ENCODE measurements at places on chromosomes 5 and 9.

- DNase-seq = no peak
Measured at GRCh38 chr5:89951876-89952275, 457.7 kb downstream of the CETN3 start.

DNA sequence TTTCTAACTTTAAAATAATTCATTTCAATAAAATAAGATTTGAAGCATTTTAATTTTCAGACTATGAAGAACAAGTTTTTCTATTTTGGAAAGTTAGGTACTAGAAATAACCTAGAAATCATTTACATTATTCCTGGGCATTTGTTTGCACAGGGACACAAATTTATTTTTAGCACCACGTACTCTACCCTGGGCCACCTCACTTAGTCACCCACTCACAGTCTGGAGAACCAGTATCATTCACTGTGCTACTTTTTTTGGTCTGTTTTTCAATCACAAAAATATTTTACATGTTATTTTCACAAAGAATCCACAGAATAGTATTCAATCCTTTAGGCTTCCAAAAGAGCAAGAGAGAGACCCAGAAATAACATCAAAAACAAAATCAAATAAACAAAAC is 128.6 kb upstream of the ACOT12 start:
- no peak for DNase-seq

- DNase-seq = no peak
Measured at GRCh38 chr5:10653043-10653442, 89.2 kb downstream of the ANKRD33B start.

GRCh38 chr9:127463911-127464310 is 12.6 kb downstream of the LRSAM1 start:
- no peak for DNase-seq

GRCh38 chr5:88829054-88829453 is 53.9 kb downstream of the MEF2C start:
- peak; percentile 13 for DNase-seq

GRCh38 chr5:87686975-87687374 is 274.2 kb upstream of the CCNH start:
- no peak for DNase-seq

DNA sequence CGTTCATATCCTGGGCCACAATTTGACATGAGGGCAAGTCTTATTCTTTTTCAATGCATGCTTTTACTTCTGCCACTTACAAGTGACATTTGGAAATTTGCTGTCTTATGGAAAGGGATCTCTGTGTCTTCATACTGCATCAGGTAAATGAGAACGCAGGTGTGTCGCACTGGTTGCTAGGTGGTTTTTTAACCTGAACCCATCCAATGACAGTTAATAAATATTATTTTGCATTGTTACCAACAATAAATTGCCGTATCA is 1.1 kb downstream of the ADAMTS16 start:
- DNase-seq = no peak

- no peak for DNase-seq
Measured at GRCh38 chr5:165029099-165029870, 1523.9 kb downstream of the MAT2B start.

DNA sequence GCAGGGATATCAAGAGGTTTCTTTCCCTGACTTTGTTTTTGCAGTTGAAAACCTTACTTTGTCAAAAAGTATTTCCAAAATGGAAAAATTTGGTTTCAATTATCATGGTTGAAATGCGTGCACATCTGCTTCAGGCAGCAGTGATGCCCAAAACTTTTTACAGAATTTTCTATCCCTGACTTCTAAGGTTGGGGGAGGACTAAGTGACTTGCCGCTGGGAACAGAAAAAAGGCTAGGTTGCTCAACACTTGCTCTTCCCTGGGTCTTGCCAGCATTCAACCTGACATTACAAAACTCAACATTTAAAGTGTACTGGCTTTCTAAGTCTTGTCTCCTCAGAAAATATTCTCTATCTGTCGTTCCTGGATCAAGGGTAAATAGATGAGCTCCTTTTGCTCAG is 4.7 kb downstream of the KLHL3 start:
- no peak for DNase-seq

DNA sequence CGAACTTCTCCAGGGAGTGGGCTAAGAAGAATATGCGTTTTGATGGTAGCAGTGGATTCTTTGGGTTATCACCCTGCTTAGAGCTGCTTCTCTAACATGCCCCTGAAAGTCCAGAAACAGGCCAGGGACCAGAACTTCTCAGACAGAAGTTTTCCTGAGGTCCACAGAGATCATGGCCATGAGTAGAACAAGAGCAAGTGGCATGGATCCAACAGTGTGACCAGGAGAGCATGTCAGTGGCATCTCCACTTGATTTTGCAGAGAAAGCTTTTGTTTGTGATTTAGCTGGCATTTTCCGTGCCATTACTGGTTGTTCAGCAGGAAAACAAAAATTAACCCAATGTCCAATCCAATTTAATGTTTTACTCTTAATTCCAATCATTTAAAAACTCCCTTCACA is 298.5 kb upstream of the CD180 start:
- DNase-seq = no peak

DNA sequence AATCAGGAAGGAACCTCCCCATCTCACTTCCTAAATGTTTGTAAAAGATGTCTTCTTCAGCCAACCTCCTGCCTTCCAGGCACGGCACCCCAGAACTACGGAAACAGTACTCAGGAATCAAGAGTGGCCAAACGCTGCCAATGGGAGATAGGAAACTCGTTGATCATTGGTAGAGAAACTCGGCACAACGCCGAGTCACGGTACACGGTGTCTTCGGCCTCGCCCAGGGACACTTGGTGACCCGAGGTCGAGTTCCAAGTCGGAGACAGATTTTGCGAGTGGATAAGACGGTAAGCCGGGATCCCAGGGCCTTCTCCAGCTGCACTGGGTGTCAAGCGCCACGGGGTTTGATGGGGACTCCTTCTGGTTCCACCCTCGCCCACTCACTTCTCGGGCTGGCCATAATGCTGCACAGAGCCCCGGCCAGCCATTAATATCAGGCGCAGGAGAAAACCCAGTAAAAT is 343 bp downstream of the KIAA0825 start:
- DNase-seq = peak; percentile 36

GRCh38 chr9:107330420-107330819 is 47.3 kb downstream of the RAD23B start:
- DNase-seq = no peak

GRCh38 chr5:41277476-41278245 is 64.3 kb upstream of the C6 start:
- DNase-seq = no peak

DNA sequence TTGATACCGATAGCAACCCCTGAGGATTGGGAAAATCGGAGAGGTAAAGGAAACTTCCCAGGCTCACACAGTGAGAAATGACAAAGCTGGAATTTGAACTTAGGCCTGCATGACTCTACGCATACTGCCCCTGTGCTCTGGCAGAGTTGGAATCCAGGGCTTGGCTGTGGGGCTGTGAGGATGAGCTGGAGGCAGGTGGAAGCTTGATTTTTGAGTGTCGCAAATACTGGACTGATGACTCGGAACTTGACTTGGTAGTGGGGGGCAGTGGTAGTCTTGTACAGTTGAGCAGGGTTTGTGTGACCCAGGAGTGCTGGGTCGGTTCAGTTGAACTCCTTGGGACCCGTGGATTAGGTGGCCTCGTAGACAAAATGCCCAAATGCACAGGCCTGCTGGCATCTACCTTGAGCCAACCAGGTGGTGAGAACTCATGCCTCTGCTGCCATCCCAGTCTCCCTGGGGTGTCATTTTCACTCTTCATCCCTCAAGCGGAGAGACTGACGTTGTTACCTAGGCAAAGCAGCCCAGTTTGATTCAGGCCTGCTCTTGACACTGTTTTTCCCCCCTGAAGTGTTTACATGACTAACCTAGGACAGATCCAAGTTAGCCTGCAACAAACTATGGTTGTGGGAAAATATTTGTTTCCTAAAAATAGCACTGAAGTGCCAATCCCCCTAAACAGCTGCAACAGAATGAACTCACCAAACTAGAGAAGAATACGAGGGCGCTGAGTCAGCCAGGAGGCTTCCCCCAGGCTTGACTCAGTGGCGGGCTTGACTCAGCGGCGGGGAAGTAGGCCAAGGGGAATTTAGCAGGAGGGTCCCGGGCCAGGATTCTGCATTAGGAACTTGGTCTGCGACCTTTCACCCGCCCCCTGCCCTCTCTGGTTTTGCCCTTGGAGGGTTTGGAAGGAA is 45.7 kb upstream of the ORM1 start:
- no peak for DNase-seq

DNA sequence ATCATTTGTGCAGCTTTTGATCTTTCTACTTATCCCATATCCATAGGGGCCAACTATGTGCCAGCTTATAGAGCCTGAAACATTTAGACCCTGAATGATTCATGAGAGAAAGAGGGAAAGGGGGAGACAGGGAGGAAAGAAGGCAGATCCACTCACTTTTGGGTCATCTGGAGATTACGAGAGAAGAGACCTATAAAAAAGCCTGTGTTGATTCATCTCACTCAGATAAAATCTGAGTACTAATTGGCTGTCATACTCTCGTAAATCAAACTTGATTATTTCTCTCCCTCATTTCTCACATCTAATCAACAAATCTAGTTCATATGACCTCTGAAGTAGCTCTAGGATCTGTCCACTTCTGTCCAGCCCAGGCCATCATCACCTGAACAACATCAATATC is 137.1 kb downstream of the ARL15 start:
- DNase-seq = no peak

GRCh38 chr5:148912146-148912545 is 85.7 kb downstream of the ADRB2 start:
- no peak for DNase-seq

- DNase-seq = peak; percentile 27
Measured at GRCh38 chr5:138953387-138954256, 78.5 kb upstream of the LRRTM2 start.

DNA sequence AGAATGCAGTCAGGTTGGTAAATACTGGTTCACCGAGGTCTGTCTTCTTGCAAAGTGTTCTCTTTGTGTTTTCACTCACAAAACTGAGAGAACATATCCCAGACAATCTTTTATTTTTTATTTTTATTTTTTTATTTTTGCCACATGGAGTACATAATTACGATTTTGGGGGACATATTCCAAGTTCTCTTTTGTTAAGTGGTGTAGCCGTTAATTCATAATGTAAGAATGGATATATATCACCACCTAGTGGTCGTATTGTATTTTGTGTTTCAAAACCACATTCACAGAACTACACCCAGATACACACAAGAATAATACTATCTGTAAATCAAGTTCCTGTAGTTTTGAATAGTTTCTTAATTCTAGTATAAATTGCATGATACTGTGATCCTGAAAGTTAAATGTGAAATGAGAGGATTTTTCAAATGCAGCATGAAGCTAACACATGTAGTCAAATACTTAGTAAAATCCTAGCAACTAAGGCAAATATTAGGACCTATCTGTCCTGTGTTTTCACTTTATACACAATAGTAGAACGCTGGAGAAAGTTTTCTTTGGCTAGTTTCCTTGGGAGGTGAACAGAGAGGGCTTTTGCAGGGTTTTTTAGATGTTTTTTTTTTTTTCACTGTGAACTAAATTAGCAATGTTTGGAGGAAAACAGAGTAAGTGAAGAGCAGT is 92.7 kb downstream of the VCAN start:
- DNase-seq = peak; percentile 39

DNA sequence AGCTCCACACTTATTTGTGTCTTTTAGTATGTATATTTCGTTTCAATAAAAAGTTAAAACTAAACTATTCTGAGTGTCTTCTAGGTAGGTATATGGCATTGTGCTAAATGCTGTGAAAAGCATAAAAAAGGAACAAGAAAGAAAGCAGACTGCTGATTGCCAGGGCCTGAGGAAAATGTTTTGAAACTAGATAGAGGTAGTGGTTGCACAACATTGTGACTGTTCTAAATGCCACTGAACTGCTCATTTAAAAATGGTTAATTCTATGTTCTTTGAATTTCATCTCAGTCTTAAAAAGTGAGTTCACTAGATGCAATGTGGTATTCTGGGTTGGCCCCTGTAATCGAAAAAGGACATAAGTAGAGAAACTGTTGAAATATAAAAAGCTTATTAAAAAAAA is 2.6 kb upstream of the ALAD start:
- no peak for DNase-seq

- DNase-seq = no peak
Measured at GRCh38 chr5:134139891-134140469, 25.5 kb downstream of the TCF7 start.

- no peak for DNase-seq
Measured at GRCh38 chr9:113914517-113914916, 38.4 kb downstream of the ZNF618 start.

DNA sequence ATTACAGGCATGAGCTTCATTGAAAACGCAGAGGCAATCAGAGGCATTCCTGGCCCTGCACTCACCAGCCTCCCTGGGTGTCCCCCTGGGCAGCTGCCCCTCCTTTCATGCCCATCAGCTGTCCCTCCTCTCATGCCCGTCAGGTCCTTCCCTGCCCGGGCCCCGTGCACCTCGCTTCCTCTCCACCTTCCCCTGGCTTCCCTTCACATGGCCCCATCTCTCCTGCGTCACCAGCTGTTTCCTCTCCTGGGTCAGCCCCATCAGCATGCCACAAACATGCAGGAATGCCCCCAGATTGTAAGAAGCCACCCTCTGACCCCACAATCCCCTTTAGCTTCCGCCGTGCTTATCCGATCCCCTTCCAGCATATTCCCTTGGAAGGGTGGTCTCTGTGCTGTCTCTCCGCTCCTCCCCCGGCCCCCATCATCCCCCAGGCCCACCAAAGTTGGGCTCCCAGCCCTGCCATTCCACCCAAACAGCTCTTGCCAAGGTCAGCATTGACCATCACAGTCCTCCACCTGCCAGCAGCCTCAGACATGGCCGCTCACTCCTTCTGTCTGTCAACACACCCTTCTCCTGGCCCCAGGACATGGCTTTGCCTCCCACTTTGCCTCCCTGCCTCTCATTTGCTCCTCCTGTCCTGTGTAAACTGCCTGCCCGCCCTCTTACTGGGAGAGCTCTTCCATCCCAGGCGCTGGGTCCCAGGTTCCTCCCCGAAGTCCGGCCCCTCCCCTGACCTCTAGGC is 98.6 kb upstream of the IER5L start:
- no peak for DNase-seq

GRCh38 chr5:72817076-72817481 is 618 bp downstream of the TNPO1 start:
- peak; percentile 33 for DNase-seq

Data from CD4-positive, alpha-beta T cell treated with Interleukin-12 subunit alpha and Interleukin-12 subunit beta, for 1 hour (primary cell).